ENCODE measurements at places on chromosomes 6 and 20. TPM values are rescaled to one million over a fixed set of nuclear protein-coding genes. Genes with fewer than 3 reads are reported as not detected.

DNA sequence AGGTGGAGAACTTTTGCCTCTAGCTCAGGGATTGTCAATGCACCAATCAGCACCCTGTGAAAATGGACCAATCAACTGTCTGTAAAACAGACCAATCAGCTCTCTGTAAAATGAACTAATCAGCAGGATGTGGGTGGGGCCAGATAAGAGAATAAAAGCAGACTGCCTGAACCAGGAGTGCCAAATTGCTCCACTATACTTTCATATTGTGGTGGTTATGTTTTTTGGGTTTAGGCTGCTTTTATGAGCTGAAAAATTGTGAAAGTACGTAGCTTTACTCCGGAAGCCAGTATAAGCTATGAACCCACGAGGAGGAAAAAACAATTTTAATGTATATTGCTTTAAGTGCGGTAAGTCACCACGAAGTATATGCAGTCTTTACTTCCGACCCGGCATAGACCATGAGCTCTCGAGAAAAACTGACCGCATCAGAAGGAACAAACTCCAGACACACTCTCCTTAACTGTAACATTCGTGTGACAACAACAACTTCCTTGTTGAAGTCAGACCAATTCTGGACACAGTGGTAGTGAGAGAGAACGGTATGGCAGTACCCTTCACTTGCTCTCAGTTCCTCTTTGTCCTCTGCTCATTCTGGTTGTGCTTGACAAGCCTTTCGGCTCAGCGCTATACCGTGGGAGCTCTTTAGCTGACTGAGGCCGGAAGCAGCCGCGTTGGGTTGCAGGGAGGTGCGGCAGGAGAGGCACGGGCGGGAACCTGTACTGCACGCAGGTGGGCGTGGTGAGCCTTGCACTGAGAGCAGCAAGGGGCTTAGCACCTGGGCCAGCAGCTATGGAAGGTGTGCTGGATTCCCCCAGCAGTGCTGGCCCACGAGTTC lies 81.9 kb upstream of the E2F3 start:
- peak; percentile 40 for DNase-seq

- DNase-seq: no peak
These were observed 18.3 kb downstream of the SDCBP2 start for GRCh38 chr20:1310506-1311190.

DNA sequence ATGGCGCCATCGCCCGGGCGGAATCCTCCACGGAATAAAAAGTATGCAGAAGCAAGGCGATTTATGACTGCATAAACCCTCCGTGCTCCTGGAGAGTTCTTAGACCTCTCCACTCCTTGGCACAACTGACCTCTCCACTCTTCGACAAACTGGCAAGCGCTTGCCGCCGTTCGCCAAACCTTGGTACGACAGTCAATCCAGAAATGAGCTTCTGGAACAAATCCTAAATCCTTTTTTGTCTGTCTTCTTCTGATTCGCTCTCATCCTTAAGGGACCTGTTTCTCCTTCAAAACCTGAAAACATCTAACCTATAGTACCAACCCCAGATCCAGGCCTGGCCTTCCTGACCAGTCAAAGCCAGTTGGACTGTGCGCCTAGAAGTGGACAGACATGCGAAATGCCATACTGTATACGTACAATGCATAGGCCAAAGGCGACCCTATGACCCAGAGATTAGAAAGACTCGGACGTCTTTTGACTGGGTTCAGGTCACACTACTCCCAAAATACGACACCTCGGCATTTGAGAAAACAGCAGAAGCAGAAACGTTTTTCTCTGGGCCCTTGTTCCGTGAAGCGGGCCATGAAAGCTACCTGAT lies 59.4 kb downstream of the TRIM27 start:
- DNase-seq: no peak

DNA sequence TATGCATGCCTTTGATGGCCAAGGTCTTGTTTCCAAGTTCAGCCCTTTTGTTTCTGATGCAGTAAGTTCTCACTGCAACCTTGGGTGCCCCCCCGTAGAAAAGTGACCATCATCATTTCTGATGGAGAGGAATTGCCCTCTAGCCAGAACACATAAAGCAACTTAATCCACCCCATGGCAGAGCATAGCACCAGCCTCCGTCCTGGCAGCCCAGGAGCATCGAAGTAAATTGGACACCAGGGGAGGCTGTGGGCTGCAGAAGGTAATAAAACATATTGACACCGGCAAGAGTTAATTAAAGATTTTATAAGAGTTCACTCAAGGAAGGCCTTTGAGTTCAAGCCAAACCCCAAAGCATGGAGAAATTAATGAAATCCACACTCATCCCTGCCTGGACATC lies 39.2 kb upstream of the CST7 start:
- no peak for DNase-seq

Gene OVOL2
- total RNA-seq: 10.7 TPM

Gene KCNG1
- not detected for total RNA-seq

Gene PAK5
- 0.58 TPM for total RNA-seq

Gene CLDN20
- not detected for total RNA-seq

Gene BANF2
- total RNA-seq: not detected

Measured in stomach (tissue), 19 donors.